ENCODE measurements at places on chromosomes 3 and 15.
A peak's percentile ranks its signal among the peaks of the same experiment; 100 is the strongest.

DNA sequence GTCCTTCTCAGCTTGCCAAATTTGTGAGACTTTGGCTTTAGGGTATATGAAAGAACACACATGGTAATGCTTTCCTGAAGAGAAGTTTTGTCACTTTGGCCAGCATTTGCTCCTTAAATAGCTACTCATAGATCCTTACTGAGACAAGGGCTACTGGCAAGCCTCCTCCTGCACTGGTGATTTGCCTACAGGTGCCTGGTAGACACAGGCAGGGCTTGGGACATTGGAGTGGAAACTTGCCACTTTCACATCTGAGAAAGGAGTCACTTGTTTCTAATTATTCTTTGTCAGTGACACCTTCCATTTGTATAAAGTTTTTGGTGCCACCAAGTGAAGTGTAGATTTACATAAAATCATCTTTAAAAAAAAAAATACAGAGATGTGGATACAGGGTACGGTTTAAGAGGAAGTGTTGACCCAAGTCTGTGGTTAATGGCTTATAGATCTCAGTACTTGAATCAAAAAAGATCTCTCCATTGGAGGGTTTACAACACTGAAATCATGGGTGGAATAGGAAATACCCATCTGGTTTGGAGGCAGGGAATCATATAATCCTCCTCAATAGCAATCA lies 132.8 kb upstream of the GADL1 start:
- no peak for DNase-seq

GRCh38 chr3:149058198-149058597 lies 28.1 kb downstream of the HLTF start:
- no peak for DNase-seq

DNA sequence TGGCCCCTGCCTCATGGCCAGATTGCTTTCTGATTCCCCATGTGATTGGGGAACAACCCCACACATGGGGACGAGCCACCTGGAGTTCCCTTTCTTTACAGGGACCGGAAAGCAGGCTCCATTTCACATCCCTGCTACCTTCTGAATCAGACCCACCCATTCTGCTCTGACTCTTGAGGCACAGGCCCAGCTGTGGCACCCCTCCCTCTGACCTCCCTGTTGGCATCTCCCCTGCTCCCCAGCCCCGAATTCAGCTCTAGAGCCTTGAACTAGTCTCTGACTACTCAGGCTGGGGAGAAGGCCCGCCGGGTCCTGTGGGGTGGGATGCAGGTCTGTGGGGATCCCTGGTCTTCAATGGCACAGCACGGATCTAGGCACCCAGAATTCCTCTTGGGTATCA lies 12.1 kb downstream of the FAM3D start:
- no peak for DNase-seq

DNA sequence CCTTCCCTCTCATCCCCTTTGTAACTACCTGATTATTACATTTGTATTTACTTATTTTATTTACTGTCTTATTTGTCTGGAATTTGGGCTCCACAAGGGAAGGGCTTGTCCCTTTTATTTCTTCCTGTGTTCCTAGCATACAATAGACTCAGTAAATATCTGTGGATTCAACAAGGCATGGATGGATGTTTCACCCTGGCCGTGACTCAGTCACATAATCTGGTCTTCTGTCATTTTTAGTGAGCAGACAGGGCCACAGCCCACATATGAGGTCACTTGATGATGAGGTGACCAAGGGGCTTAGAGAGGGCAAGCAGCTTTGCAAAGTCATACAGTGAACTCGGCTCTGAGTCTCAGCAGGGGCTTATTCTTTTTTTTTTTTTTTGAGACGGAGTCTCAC lies 7.8 kb upstream of the DAG1 start:
- no peak for DNase-seq

- no peak for DNase-seq
Measured at GRCh38 chr3:33658621-33658990, 59.4 kb downstream of the CLASP2 start.

DNA sequence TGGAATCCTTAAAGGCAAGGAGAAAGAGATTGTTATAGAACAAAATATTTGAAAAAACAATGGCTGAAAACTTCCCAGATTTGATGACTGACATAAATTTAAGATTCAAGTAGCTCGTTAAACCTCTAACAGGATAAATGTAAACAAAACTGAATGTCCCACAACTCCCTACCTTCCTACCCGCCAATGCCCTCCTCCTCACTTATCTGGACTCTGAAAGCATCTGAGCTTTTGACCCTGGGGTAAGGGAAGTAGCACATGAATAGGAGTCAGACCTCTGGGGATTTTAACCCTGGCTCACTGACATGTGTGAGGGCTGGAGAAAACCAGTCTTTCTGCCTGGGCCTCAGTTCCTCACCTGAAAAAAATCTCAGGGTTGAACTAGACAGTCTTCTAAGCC lies 26.9 kb downstream of the CYP19A1 start:
- DNase-seq = no peak

- no peak for DNase-seq
Measured at GRCh38 chr3:71984843-71985613, 200.1 kb upstream of the PROK2 start.

- no peak for DNase-seq
Measured at GRCh38 chr3:104746056-104746455, 620.7 kb upstream of the ALCAM start.

DNA sequence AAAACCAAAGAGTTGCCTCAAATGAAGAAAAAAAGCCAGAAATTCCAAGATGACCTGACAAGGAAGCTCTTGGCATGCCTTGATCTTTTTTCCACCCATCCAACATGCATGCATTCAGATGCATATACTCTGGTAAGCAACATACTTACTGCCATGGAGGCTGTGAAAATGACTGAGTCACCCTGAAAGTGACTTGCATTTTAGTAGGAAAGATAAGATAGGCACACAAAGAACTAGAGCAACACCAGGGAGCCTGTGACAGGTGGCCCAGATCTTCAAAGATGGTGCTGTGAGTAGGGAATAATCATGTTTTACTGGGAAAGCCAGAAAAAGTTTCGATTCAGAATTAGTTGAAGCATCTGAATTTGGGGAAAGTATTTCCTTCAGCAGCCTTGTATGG lies 185.1 kb upstream of the SLCO3A1 start:
- no peak for DNase-seq

- no peak for DNase-seq
Measured at GRCh38 chr3:44554626-44555592, at the start of gene ZKSCAN7. Gene ZKSCAN7, plus strand, starts transcription at chr3:44555193. Its CDS starts 1,855 bp downstream, at chr3:44557048.

- no peak for DNase-seq
Measured at GRCh38 chr15:74253211-74253921, 17.2 kb downstream of the CCDC33 start.

DNA sequence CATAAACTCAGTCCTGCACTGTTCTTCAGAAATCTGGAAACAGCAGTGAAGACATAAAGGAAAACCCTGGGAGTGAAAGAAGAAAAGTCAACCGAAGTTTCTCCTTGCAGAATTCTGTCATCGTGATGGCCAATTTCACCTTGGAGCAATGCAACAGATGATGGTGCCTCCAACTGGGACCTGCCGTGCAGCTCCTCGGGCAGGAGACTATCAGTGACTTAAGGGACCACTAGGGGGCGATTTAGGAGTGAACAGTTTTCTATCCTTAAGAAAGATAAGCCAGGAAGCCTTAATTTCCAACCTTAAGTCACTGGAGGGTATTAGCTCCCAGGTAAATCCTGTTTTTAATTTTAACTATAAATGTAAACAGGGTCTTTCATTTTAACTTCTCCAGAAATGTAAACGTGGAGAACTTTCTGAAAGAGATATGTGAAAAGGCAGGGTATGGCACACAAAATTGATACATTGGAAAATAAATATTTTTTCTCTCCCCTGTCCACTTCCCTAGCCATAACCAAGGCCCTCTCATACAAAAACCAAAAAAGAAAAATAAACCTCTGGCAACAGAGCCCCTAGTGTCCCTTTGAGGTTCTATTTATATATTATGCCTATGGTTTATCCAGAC lies 116.3 kb downstream of the PDZRN3 start:
- DNase-seq = no peak

DNA sequence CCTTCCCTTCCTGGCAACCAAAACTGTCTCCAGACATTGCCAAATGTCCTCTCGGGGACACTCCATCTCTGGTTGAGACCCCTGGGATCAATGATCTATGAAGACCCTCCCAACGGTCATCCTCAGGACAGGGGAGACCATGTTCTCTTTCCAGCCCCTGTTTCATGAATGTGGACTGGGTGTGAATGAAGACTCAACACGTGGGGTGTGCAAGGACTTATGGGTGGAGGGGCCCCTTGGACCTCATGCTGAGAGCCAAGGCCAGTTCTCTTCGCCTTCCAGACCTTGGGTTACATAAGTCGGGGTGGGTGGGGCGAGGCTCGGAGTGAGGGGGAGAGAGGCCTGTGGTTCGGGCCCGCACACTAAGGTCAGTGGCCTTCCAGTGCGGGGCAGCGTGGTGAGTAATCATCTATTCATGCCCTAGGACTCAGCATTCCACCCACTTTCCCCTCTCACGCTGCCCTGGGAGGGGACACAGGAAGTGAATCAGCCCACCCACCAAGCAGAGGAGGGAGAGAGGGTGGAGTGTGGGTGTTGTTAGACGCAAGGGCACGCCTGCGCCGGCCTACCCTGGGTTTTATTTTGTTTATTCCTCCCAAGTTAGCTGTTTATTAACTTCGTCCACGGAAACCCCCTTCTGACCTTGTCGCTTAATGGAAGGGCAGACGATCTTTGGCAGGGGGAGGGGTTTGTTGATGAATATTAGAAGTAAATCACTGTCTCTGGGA lies 6.7 kb downstream of the PAQR5 start:
- DNase-seq = no peak

DNA sequence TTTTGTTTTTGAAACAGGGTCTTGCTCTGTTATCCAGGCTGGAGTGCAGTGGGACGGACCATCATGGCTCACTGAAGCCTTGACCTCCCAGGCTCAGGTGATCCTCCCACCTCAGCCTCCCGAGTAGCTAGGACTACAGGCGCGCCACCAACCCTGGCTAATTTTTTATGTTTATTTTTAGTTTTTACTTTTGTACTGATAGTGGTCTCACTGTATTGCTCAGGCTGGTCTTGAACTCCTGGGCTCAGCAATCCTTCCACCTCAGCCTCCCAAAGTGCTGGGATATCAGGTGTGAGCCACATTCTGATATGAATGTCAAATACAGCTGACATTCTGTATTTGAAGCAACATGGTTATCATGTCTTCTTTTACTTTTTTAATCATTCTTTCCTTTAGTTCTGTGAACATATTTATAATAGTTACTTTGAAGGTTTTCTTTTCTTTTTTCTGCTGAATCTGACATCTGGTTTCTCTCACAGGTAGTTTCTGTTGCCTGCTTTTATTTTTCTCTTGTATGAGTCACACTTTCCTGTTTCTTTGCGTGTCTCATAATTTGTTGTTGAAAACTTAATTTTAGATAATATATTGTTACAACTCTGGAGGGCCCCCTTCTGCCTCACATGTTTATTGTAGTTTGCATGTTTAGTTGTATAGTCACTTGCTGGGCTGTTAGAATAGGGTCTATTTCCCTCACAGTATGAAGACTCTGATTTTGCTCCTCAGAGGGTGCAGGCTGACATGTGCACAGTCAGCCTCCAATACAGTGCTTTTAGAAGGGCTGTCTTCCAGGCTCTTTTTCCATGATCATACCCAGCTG lies 8.4 kb upstream of the CNTN4 start:
- no peak for DNase-seq

GRCh38 chr3:169271936-169272335 lies 391.6 kb downstream of the MECOM start:
- DNase-seq = no peak

DNA sequence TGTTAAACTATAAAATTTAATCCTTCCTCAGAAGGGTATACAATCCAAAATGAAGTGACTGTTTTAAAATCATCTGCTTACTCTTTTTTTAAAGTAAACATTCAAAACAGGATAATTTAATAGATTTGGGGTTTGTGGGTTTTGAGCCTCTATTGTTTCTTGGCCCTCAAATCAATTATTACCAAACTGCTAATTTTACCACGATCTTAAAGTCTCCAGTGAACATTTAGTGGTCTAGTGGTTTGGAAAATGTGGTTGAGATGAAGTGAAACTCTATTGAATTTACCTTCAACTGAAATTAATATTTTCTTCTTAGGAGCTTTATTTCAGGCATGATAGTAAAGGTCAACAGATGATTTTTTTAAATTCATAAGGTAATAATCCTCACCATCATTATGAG lies 11.2 kb upstream of the ATP11B start:
- DNase-seq = no peak

DNA sequence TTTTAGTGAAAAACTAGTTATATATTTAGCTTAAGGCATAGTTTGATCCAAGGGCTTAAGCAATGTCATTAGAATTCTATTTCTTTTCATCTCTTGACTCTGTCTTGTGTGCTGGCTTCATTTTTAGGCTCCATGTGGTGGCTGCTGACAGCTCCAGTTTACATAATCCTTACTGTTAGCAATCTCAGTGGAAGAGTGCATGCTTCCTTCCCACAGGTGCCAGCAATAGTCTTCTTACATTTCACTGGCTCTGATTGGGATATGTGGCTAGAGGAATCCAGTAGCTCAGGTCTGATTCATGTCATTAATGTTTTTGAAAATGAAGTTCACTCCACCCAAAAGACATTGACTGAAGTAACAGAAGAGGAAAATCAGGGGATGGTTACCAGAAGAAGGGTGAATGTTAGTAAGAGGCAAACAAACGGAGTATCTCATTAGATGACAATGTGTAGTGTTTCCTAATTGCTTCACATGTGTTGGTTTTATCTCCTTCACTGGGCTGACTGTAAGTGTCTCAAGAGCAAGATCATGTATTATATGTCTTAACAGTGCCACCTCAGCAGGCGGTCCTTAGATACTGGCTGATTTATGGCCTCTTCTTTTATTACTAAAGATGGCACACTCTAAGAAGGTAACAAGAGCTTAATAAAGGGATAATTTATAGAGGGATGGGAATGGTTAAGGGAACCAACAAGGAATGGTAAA lies 25.6 kb upstream of the TCF12 start:
- no peak for DNase-seq

DNA sequence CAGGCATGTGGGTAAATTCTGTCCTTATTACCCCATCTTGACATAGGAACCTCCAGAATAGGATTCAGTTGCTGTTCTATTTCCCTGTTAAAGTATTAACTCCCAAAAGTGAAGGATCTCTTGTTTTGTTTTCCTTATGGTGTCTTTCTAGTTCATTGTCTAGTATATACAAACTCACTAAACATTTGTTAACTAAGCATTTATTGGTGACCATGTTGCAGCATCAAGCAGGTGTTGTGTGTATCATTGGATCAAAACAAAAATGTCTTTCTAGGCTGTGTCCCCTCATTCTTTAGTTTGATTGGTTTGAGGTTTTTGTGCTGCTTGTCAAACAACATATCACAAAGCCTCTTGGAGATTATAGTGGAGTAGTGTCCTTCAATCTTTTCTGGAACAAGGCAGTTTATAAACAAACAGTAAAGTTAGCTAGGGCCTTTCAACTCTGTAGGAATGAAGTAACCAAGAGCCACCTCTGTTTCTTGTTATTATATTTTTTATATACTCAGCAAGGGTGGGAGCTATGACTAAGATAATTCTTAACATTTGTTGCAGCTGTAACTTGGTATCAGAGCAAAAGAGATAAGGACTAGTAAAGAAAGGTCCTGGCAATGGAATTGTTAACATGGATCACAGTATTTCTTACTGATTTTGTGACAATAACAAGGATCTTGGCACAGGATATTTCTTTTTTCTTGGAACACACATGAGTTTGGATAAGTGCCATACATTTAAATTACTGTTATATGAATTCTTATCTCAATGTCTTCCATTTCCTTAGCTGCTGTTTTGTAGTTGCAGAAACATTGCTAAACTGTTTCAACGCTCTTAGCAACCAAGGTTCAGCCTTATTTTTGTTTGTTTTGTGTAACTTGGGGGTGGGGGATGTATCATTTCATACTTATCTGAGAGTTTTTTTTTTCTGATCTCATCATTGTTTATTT lies 49.3 kb downstream of the TMOD3 start:
- DNase-seq = peak; percentile 99

GRCh38 chr3:46873521-46873920 lies 4.0 kb upstream of the PTH1R start:
- DNase-seq = no peak

Measured in glomerular endothelial cell (primary cell).